ENCODE measurements at places on chromosomes 13 and 19. TPM values are rescaled to one million over a fixed set of nuclear protein-coding genes. Genes with fewer than 3 reads are reported as not detected.

Gene ACP7
- 0.23 TPM for total RNA-seq

Gene CACNG6
- 12.1 TPM for total RNA-seq

Gene YJU2
- 23.0 TPM for total RNA-seq

Gene CACNA1A
- 0.09 TPM for total RNA-seq

Gene LGALS4
- total RNA-seq, result 1.6 TPM

Gene PCDH17
- not detected for total RNA-seq

Gene KL
- not detected for total RNA-seq

Gene FAM83E
- total RNA-seq, result 0.36 TPM

Gene ZNF428
- total RNA-seq, result 61.1 TPM

Gene GGACT
- 4.5 TPM for total RNA-seq

Gene OLFM2
- 7.5 TPM for total RNA-seq

Gene PDX1
- 0.09 TPM for total RNA-seq

Gene LRRC4B
- total RNA-seq, result 0.38 TPM

Gene APOC1
- 109 TPM for total RNA-seq

Gene LYPD5
- 0.09 TPM for total RNA-seq

Gene RUBCNL
- total RNA-seq, result 0.08 TPM

Gene PEX11G
- total RNA-seq, result 1.7 TPM

Gene CGB7
- total RNA-seq, result 0.38 TPM

Gene HRC
- not detected for total RNA-seq

Gene SHFL
- 7.4 TPM for total RNA-seq

Gene ZSCAN1
- total RNA-seq, result not detected

Gene CYP2A6
- total RNA-seq, result not detected

Gene CFD
- 20.6 TPM for total RNA-seq

Gene C19orf67
- not detected for total RNA-seq

Gene DNAAF3
- total RNA-seq, result 5.4 TPM

Gene CPAMD8
- total RNA-seq, result 0.46 TPM

Gene PNMA8A
- 10.8 TPM for total RNA-seq

Gene CNMD
- total RNA-seq, result not detected

Gene YJEFN3
- total RNA-seq, result 4.4 TPM

Gene FOXA3
- total RNA-seq, result 0.93 TPM

Gene ATP4A
- total RNA-seq, result not detected

Gene GNG7
- 0.06 TPM for total RNA-seq

Gene AMER2
- total RNA-seq, result not detected

Gene CD209
- total RNA-seq, result not detected

Gene ZNF491
- total RNA-seq, result not detected

Gene MAB21L1
- total RNA-seq, result not detected

Gene TMC4
- 1.6 TPM for total RNA-seq

Gene ETV2
- 1.2 TPM for total RNA-seq

Gene TPTE2
- not detected for total RNA-seq

Gene SLC25A41
- total RNA-seq, result 0.18 TPM

Gene FARP1
- total RNA-seq, result 13.3 TPM

Measured in A549 treated with ZK216348 at 1 μM for 4 hours (cell line).